ENCODE measurements at places on chromosomes 2 and 18.

GRCh38 chr2:66899109-66899508 lies 464.2 kb downstream of the MEIS1 start:
- DNase-seq, result no peak

GRCh38 chr18:39485696-39486095 lies 1920.1 kb upstream of the CELF4 start:
- DNase-seq, result no peak

- DNase-seq, result no peak
Measured at GRCh38 chr2:109397893-109398292, 215.9 kb downstream of the SEPTIN10 start.

- DNase-seq, result no peak
Measured at GRCh38 chr2:224181534-224182155, 142.6 kb upstream of the SERPINE2 start.

- DNase-seq, result no peak
Measured at GRCh38 chr2:142347751-142348150, 216.9 kb upstream of the LRP1B start.

GRCh38 chr2:96875498-96876268 lies 5.8 kb upstream of the SEMA4C start:
- no peak for DNase-seq

GRCh38 chr2:8885449-8886201 lies 48.2 kb upstream of the KIDINS220 start:
- DNase-seq, result no peak

Data from CD4-positive, alpha-beta T cell treated with Interleukin-15 for 1 hour (primary cell).